ENCODE measurements at places on chromosomes 13 and 19.
A peak's percentile ranks its signal among the peaks of the same experiment; 100 is the strongest.

DNA sequence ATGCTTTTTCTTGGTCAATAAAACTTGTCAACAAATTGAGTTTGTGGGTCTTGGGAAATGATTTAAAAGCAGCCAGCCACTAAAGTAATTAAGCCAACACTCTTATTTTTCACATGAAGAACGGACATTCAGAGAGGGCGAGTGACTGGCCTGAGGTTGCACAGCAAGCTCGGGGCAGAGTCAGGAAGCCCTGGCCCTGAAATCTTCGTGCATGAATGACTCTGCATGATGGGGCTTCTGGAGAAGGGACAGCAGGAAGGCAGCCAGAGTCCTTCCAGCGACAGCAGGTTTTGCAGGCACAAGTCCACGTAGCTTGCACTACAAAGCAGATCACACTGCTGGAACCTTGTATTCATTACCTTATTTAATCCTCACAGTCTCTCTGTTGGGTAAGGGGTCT is 232.5 kb downstream of the ZNF536 start:
- H3K36me3 ChIP-seq, result no peaks in the 10 kb centered on the region
- H3K4me3 ChIP-seq, result no peak overlapping the region
- H3K27ac ChIP-seq, result no peak overlapping the region
- no peaks in the 10 kb centered on the region for H3K4me1 ChIP-seq
- DNase-seq, result no peak
- no peaks in the 10 kb centered on the region for H3K27me3 ChIP-seq

GRCh38 chr19:43620061-43621001 is 902 bp upstream of the ZNF428 start:
- DNase-seq, result peak; percentile 26
- no peaks in the 10 kb centered on the region for H3K27me3 ChIP-seq
- H3K27ac ChIP-seq, result peak overlapping the region; percentile 94
- H3K4me3 ChIP-seq, result peak overlapping the region; percentile 79

DNA sequence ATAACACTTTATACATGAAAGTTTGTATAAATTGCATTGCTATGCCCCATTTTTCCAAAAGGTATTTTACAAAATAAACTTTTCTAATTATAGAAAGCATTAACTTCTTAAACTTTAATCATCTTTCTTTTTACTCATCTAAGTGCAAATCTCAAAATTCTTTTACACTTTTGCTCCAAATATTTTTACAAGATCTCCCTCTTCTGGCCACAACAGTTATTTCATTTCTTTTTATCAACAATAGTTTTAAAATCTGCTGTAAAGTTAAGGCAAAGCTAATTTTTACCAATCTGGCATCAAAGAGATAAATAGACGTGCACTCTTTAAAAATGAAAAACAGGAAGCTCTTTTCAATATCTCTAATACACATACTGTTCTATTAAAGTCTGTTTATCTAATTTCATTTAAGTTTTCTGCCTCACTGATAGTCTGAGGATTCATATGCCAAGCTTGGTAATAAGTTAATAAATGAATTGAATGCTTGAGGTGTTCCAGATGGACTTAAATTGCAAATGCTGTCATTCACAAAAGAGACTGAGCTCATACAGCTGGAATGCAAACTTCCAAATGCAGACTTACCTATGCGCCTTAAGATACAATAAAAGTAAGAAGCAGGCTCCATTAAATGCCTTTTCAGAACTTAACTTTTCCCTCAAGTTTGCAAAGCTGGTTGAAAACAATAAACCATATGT is 583.0 kb upstream of the ATXN8OS start:
- DNase-seq, result no peak
- no peak overlapping the region for H3K27ac ChIP-seq
- no peaks in the 10 kb centered on the region for H3K4me1 ChIP-seq
- no peak overlapping the region for H3K4me3 ChIP-seq
- no peaks in the 10 kb centered on the region for H3K36me3 ChIP-seq

GRCh38 chr19:51541458-51542357 is 10.2 kb upstream of the SIGLEC6 start:
- H3K4me1 ChIP-seq, result no peaks in the 10 kb centered on the region
- no peaks in the 10 kb centered on the region for H3K36me3 ChIP-seq
- no peak overlapping the region for H3K27ac ChIP-seq
- no peaks in the 10 kb centered on the region for H3K27me3 ChIP-seq
- no peak for DNase-seq
- no peak overlapping the region for H3K4me3 ChIP-seq

- DNase-seq, result no peak
- no peak overlapping the region for H3K4me3 ChIP-seq
- no peaks in the 10 kb centered on the region for H3K4me1 ChIP-seq
- H3K27ac ChIP-seq, result no peak overlapping the region
Observed at GRCh38 chr19:29586401-29586800, 19.7 kb upstream of the POP4 start.

GRCh38 chr13:37869506-37869755 is 141 bp downstream of the TRPC4 start:
- H3K4me3 ChIP-seq, result peak overlapping the region; percentile 20
- DNase-seq, result peak; percentile 4
- H3K27ac ChIP-seq, result no peak overlapping the region

Data from left lung (tissue), 14 donors.